ENCODE measurements at places on chromosomes 16 and 17.

DNA sequence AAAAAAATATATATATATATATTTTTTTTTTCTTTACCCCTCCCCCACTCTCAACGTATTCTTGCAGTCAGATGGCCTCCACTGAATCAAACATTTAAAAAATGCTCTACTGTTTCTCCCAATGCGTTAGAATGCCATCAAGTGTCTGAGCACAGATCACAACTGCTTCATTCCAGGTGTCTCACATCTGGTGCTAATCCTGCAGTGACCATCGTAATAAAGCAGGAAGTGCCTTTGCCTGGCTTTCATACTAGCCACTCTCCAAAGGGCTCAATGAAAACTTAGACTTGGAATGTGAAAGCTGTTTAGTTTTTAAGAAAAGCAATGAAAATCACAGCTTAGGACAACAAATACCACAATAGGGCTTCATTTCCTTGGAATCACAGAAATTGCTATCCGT lies 37.2 kb downstream of the SKAP1 start:
- no peak for DNase-seq

DNA sequence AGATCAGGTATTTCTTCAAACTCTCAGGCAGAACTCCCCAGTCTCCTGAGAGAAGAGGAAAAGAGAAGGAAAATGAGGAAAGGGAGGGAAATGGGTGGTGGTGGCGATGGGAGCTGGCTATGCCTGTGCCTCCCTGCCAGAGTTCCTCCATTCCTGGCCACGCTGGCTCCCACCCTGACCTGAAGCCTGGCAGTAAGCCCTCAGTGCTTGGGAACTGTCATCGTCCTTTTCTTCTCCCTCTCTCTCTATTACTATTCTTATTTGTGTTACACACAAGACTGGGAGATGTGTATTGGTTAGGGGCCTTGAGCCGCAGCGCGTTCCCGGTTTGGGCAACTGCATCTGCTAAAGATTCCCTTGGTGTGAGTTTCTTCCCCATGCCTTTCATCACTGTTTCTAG lies 44.6 kb downstream of the GOSR1 start:
- no peak for DNase-seq

GRCh38 chr16:2512735-2513404 lies 882 bp upstream of the ATP6V0C start:
- no peak for DNase-seq

GRCh38 chr16:67404740-67405226 lies 11.5 kb upstream of the TPPP3 start:
- DNase-seq, result no peak

- DNase-seq, result no peak
Measured at GRCh38 chr16:87583453-87584131, 18.7 kb upstream of the JPH3 start.

GRCh38 chr17:18008496-18009268 lies 30.3 kb downstream of the ATPAF2 start:
- DNase-seq, result no peak

DNA sequence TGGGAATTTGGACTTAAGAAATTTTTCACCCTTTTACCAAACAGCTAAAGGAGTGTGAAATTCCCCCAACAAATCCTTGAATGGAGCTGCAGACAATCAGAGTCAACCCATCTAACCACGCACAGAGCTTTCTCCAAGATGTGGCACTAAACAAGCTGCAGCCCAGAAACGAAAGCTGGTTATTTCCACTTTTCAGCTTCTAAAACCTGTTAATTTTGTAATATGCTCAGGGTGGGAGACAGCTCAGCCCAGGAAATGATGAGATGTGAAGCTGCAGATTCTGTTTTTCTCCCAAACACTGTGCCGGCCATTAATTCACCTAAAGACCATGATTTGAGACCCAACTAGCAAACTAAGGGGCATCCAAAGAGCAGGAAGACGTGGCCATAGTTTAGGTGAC lies 33.2 kb upstream of the ABR start:
- no peak for DNase-seq

GRCh38 chr16:8512941-8513624 lies 77.2 kb downstream of the TMEM114 start:
- no peak for DNase-seq

DNA sequence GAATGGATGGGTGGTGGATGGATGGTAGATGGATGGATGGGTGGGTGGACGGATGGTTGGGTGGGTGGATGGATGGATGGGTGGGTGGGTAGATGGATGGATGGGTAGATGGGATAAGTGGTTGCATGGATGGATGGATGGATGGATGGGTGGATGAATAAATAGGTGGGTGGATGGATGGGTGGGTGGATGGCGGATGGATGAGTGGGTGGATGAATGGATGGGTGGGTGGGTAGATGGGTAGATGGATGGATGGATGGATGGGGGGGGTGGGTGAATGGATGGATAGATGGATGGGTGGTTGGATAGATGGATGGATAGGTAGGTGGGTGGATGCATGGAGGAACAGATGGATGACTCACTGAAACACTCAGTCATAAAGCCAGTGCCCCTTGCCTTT lies 51.0 kb upstream of the FASN start:
- DNase-seq, result no peak

DNA sequence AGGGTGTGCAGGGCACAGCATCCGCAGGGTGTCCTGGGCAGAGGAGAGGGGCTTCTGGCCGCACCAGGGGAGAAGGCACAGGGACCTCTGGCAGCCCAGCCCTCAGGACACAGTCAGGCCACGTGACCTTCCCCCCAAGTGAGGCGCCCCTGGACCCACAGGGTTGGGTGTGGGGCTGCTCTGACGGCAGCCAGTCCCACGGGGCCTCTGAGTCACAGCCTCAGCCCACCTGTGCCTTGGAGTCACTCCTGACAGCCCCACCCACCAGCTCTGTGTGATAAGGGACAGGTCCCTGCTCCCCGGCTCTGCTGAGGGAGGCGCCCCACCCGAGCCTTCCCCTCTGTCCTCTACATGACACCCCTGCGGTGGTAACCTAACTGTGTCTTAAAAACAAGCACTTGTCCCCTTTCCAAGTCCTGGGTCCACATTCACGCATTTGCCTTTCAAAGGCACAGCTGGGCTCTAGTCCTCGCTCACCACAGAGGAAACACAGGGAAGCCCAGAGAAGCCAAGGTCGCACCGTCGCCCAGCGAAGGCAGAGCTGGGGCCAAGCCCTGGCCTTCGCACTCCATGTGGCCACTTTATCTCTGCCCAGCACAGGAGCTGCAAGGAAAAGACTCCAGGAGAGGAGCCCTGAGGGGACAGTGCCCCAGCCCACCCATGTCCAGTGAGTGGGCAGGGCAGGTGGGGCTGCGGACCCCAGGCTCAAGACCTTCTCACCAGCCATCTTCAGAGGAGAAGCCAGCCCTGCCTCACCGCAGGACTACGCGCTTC lies 5.1 kb upstream of the NPTX1 start:
- no peak for DNase-seq

- no peak for DNase-seq
Measured at GRCh38 chr17:51050291-51051033, 70.2 kb downstream of the SPAG9 start.

GRCh38 chr17:6439951-6440350 lies 4.3 kb upstream of the PIMREG start:
- DNase-seq, result no peak

- DNase-seq, result no peak
Measured at GRCh38 chr16:12413393-12413792, 390.3 kb downstream of the CPPED1 start.

DNA sequence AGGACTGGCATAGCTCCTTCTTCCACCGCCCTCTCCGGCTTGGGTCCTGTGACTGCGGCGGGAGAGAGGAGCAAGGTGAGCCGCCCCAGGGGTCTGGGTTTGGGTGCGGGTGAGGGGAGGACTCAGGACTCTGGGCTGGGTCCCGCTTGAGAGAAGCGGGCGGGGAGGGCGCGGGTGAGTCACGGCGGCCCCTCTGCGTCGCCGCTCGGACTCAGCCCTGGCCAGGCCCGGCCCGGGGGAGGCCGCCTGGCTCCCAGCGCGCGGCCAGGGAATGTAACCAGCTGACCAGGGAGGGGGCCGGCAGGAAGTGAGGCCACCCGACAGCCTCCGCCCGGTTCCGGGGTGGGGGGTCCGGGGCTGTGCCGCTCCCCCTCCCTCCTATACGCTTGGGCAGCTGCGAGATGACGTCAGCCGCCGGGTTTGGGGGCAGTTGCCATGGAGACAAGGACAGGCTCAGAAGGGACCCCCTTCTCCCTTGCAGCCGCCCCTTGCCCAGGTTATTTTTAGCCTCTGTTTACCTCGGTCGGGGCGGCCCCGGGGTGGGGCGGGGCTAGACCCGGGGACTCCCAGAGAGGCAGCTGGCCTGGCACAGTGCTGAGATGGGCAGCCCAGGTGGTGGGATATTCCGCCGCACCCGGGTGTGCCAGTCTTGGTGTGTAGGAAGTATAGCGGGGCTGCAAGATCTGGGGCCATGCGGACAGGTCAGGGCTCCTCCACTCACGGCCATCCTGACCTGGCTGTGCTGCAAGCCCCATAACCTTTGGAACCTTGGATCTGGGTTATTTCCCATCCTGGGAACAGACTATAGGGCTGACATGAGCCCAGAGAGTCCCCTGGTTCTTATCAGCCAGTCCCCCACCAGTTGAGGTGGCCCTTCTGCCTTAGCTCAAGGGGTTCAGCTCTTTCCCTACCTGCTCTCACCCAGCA lies 1.6 kb downstream of the RIPOR1 start:
- DNase-seq, result no peak

- DNase-seq, result no peak
Measured at GRCh38 chr16:84854759-84855158, 35.0 kb downstream of the CRISPLD2 start.

DNA sequence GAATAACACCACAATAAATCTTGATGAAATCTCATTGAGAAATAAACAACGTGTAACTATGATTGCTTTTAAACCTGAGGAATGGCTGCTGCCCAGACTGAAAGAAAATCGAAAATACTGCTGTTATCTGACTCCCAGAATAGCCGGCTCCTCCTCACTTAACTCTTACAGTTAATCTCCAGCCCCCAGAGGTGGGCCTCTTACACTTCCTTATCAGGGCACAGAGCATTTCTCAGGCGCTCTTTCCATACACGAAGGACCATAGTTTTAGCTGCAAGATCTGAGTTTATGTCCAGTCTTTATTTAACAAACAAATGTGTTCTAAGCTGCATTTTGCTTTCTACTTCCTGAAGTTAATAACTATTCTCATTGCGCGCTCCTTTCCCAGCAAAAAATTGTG lies 206.9 kb downstream of the MAP2K4 start:
- no peak for DNase-seq

DNA sequence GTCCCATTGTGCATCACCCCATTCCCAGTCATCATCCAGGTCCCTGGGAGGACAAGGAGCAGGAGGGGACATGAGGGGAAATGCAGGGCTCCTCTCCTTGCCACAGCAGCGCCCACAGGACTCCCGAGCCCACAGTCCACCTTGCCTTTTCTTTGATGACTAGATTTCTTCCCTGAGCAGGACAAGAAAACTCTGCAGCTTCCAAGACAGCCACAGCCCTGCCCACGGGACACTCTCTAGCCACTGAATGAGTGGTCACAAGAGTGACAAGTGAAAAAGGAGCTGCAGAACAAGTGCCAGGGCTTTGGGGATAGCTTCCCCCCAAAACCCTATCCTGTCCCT lies 4.7 kb downstream of the NEURL4 start:
- no peak for DNase-seq

DNA sequence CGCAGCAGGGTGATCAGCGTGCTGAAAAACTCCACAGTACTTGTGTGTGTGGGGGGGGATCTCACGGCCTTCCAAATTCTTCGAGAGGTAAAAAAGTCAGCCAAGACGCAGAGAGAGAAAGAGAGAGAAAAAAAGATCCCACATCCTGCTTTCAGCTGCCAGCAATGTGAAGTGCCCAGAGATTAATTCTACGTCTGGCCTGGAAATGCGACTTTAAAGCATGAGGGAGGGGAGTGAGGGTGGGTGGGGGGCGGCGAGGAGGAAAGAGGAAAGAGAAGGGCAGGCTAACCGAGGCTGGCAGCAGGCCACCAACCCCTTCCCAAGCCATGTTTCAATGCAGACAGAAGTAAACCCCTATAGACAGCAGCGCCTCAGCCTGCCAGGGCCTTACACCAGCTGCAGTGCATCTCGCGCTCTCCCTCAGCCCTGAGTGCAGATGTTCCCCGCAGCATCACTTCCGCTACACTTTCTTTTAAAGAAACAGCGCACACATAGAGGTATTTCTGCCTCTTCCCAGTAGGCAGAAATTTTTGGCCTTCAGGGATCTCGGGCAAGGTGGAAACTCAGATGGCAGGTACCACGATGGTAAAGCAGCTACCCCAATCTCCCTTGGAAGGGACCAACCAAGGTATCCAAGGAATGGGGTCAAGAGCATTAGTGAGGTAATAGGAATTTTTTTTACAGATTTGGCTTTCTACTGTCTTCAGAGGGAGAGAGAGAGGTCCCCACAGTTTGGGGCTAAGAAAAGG lies 87.8 kb downstream of the SMG6 start:
- no peak for DNase-seq

DNA sequence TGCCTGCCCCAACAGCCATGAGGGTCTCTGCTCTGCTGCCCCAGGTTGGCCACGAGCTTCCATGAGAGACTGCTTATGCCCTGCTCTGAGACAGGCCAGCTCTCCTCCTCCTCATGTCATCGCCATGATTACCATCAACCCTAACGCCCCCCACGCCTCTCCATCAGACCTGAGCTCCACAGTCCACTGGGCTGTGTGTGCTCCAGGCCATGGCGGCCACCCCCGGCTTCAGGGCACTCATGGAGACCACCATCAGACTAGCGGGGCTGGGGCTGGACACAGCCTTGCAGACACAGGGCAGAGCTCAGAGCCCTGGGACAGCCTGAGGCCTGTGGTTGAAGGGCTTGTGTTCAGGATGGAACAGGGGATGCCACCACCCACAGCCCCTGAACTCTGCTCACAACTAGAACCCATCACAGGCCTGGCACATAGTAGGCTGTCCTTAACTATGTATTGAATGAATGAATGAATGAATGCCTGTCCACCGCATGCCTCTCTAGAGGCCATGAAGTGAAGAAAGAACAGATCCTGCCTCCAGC lies 14.6 kb downstream of the CNGB1 start:
- no peak for DNase-seq

DNA sequence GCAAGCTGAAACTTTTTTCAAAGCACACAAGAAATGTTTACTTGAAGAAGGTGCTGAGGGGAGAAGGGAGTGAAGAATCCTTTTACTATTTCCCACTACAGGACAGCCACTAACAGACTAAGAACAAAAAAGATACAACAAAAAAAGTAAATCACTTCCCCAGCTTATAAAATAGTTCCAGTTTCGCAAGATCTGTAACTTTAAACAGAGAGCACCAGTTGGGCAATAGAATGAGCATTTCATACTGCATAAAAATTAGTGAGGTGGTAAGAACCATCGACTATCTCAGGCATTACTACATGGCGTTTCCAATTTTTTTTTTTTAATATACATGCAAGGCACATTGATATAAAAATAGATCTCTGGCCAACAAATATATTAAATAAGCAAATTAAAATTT lies 11.1 kb downstream of the CRYBA1 start:
- DNase-seq, result no peak
